Right cardiac atrium (tissue), 5 donors: ENCODE measurements at places on chromosomes 6 and 20. TPM values are rescaled to one million over a fixed set of nuclear protein-coding genes. Genes with fewer than 3 reads are reported as not detected.

DNA sequence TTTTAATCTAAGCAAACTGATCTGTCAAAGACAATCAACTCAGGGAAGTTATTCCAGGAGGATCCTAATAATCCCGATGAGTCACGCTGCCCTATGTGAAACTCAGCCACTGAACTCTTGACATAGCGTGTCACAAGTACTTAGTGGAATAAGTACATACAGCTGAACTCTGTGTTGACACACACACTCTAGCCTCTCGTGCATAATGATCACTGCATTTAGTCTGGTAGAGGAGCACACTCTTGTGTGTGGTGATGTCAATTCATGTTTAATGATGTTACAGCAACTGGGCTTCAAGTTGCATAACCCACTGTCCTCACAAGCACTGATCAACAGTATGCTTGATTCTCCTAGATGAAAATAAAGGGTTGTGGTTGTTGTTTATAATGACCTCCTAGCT lies 148.3 kb downstream of the HACE1 start:
- DNase-seq = no peak

GRCh38 chr20:64006902-64007301 lies 26.0 kb downstream of the PRPF6 start:
- DNase-seq = no peak

GRCh38 chr6:2634139-2634964 lies 116.4 kb downstream of the MYLK4 start:
- DNase-seq = peak; percentile 91

GRCh38 chr20:43167615-43168014 lies 22.1 kb downstream of the PTPRT start:
- no peak for DNase-seq

DNA sequence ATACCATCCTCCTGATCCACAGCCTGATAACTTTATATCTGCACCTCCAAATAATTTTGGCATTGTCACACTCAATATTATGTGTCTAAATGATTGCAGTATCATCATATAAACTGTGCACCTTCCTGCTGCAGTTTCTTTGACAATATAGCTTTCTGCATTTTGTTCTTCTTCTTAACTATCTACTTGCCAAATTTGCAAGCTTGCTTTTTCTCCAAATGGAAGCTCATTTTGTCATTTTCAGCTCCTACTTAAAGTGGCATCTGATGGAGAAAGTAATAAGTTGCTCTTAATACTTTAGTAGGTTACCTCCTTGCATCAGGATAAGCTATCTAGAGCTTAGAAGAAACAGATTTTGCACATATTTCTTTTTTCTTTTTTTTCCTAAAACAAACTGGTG lies 74.0 kb upstream of the DEFB112 start:
- no peak for DNase-seq

- DNase-seq = no peak
Measured at GRCh38 chr20:35821807-35822242, 50.0 kb downstream of the PHF20 start.

DNA sequence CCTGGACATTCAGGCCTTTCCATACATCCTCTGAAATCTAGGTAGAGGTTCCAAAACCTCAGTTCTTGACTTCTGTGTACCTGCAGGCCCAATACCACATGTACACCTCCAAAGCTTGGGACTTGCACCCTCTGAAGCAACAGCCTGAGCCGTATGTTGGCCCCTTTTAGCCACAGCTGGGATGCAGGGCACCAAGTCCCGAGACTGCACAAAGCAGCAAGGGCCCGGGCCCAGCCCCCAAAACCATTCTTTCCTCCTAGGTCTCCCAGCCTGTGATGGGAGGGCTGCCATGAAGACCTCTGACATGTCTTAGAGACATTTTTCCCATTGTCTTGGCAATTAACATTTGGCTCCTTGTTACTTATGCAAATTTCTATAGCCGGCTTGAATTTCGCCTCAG lies 107.4 kb upstream of the FRMD1 start:
- no peak for DNase-seq

DNA sequence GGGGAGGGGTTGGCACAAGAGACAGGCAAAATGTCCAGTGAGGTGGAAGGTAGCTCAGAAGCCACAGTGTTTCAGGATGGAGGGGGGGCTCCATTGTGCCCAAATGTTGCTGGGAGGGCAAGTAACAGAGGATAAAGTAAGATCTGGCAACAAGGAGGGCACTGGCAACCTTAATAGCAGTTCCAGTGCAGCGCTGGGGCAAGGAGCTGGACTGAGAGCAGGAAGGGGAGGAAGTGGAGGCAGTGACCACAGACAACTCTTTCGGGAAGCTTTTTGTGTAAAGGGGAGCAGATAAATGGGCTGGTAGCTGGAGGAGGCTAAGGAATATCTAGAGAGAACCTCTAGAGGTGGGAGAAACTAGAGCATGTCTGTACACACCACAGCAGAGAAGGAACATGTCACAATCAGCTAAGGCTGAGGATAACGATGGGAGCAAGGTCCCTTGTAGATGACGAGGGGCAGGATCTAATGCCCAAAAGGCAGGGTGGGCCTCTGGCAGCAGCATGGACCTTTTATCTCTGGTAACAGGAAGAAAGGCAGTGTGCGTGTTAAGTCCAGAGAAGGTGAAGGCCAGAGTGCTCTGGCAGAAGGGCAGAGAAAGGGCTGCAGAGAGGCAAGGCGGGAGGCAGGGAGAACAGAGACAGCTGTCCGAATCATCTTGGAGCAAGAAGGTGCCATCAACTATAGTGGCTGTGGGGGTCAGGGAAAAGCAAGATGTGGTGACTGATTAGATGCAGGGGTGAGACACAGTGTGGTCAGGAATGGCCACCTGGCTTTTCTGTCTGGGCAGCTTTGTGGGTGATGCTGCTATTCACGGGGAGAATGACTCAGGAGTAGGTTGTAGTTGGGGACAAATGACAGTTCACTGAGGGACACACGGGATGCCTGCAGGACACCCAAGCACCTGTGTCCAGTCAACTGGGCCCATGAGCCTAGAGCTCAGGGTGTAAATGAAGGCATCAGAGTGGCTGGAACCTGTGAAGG lies 17.4 kb downstream of the TMEM242 start:
- DNase-seq = no peak

PLA2G7 gene
- total RNA-seq = 0.31 TPM

SRMS gene
- not detected for total RNA-seq

HEY2 gene
- total RNA-seq = 4.6 TPM

F13A1 gene
- 140 TPM for total RNA-seq

HAO1 gene
- total RNA-seq = not detected

EFCAB8 gene
- not detected for total RNA-seq

HTR1E gene
- not detected for total RNA-seq

FAM83D gene
- total RNA-seq = 0.69 TPM

UFL1 gene
- 25.1 TPM for total RNA-seq

TSPO2 gene
- not detected for total RNA-seq
